ENCODE measurements at places on chromosomes 7 and 10.

GRCh38 chr10:103350517-103351260 is at the start of gene PCGF6:
PCGF6 (minus strand) TSS chr10:103351140; CDS start chr10:103351066, 74 bp downstream.
- DNase-seq: peak; percentile 90

DNA sequence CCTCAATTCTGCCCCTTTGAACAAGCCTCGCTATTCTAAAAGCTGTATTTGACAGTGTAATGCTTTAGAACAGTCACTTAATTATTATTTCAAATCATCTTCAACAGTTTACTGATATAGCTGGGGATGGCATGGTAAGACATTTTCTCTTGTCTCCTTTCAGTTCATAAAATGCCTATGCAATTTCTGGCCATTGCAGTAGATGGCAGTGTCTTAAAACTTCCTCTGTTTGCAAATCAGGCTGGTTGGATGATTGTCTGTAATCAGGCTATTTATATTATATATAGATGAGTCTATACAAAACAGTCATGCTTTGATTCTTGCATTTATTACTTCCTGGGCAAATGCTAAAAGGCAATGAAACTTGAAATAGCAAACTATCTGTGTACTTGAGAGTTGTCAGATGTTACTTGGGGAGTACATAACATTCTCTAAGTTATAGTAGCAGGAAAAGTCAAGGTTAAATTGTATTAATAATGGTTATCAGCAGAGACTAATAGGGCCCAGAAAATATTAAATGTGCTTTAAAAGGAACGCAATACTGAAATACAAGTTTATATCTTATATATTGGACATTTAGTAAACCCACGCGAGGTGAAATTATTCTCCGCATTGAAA is 55.5 kb upstream of the LHFPL3 start:
- no peak for DNase-seq

GRCh38 chr7:96075510-96076349 is 246.2 kb downstream of the SLC25A13 start:
- peak; percentile 55 for DNase-seq

- no peak for DNase-seq
Measured at GRCh38 chr10:20363684-20364083, 533.4 kb downstream of the NEBL start.

GRCh38 chr7:17619196-17619818 is 320.9 kb downstream of the AHR start:
- no peak for DNase-seq

DNA sequence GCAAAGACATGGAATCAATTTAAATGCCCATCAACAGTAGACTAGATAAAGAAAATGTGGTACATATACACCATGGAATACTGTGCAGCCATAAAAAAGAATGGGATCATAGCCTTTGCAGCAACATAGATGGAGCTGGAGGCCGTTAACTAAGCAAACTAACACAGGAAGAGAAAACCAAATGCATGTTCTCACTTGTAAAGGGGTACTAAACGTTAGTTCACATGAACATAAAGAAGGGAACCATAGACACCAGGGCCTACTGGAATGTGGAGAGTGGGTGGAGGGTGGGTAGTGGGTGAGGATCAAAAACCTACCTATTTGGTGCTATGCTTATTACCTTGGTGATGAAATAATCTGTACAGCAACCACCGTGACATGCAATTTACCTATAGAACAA is 78.4 kb upstream of the GSDME start:
- no peak for DNase-seq

DNA sequence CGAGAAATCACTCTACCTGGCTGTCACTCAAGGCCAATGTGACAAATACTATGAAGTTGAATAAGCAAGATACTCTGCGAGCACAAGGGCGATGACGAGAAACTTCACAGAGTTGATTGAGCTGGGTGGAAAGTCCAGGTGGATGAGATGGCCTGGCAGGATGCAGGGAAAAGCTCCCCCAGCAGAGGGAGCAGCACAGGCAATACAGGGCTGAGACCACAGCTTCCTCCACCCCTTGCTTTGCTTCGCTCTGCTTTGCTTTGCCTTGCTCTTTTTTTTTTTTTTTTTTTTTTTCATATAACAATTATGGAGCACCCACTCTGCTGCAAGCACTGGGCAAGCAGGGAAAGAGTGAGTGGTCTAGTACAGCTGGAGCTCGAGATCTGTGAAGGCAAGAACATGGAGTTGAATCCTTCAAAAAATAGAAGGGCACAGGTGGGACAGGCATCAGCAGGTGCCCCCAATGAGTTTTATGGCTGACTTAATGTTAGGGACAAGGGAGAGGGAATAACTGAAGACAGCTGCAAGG is 88.3 kb downstream of the CABCOCO1 start:
- peak; percentile 11 for DNase-seq

DNA sequence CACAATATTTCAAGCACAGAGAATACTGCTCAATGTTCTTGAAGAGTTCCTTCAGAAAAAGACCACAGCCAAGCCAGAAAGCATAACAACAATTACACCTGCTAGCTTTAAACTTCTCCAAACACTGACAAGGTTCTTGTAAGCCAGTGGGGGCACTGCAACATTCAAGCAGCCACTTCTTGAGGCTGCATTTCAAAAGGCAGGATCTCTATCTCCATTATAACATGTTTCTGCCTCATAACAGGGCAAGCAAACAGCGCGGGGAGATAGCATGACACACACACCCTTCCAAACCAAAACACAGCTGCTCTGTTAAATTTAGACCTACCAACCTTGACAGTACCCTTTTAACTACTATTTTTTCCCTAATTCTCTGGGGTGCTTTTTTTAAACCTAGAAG is 30.8 kb downstream of the CHCHD3 start:
- no peak for DNase-seq

DNA sequence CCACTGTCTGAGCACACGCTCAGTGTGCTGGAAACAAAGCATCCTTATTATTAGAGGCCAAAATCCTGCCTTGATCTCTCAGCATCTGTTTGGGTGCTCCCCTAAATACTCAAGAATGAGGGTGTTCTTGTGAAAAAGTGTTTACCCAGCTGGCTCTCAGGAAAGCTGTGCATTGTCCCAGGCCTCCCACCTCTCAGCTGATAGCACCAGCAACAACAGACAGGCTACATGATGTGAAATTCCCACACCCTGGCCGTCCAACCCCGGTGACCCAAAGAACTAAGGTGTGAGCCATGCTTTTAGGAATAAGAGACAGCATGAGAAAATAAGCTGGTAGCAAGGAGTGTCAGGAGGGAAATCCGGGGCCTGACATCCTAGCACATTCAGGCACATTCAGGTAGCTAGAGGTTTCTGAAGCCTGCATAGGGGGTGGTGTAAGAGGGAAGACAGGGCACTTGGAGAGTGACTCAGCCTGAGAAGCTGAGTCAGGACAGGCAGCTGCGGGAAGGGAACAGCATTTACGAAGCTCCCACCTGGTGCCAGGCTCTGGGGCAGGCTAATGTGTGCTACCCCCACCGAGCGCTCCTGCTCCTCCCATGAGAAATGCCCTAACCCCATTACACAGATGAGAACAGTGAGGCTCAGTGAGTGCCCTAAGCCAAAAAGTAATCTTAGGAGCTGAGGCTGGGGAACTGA is 205.6 kb downstream of the GRID1 start:
- no peak for DNase-seq

DNA sequence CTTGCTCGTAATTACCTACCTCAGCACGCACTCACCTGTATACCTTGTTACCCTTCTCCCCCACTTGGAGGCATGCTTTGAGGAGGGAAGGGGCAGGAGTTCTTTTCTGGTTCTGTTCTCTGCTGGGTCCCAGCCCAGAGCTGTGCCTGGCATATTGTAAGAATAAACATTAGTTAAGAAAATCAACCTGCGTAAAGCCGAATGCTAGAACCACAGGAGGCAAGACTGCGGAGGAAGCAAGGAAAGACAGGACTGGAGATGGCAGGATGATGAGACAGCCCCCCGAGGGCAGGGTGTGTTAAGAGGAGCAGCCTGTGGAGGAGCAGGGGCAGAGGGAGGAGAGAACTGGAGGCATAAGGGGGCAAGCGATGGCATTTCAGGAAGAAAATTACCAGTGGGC is 9.5 kb downstream of the C10orf53 start:
- no peak for DNase-seq

DNA sequence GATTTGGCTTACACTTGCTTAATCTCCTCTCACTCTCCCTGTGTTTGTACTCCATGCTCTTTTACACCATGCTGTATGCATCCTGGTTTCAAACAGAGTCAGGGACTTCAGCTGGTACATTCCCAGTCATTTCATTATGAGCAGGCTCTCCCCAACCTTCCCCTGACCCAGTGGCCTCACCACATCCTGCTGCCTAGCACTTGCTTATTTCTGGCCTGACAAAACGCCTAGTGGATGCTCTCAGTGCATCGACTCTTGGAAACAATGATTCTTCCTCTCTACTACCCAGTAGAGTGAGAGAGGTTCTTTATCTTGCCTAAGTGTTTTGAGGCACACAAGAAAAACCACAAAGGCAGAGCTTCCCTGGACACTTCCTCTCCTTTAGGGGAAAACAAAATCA is 63.4 kb downstream of the CAV1 start:
- DNase-seq: no peak

- no peak for DNase-seq
Measured at GRCh38 chr7:112981966-112982365, 104.7 kb downstream of the GPR85 start.

DNA sequence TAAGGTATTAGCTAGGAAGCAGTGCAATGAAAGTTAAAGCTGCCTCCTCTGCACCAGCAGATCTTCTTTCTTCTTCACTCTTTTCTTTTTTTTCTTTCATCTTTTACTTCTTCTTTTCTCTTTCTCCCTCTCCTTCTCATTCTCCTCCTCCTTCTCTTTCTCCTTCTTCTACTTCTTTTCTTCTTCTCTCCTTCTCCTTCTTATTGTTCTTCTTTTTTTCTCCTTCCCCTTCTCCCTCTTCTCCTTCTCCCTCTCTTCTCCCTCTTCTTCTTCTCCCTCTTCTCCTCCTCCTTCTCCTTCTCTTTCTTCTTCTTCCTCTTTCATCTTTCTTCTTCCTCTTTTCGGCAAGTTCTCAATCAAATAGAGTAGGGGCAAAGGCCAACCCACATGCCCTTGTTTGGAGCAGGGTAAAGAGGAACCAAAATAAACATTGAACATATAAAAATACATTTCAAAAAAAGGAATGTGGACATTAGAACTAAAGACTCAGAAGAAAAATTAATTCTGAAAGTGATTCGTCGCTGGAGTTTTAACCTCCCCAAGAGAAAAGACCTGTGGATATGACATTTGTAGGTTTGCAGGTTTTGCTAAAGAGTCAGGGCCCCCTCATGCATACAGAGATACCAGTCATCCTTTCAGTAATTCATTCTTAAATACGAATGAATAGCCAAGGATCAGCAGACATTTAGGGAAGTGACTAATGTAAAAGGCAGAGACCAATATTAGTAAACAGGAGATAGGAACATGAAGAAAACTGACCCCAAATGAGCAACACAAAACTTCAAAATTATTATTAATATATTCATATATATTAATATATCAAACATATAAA is 93.0 kb upstream of the RSU1 start:
- no peak for DNase-seq
